Stimulated activated memory B cell treated with anti-CD40 and anti-IgM and Interleukin-4, amounts not matched to agents 10 μg/mL and 1 μg/mL and 100 μg/mL, for 72 hours (primary cell): ENCODE measurements at places on chromosomes 6 and 20.

DNA sequence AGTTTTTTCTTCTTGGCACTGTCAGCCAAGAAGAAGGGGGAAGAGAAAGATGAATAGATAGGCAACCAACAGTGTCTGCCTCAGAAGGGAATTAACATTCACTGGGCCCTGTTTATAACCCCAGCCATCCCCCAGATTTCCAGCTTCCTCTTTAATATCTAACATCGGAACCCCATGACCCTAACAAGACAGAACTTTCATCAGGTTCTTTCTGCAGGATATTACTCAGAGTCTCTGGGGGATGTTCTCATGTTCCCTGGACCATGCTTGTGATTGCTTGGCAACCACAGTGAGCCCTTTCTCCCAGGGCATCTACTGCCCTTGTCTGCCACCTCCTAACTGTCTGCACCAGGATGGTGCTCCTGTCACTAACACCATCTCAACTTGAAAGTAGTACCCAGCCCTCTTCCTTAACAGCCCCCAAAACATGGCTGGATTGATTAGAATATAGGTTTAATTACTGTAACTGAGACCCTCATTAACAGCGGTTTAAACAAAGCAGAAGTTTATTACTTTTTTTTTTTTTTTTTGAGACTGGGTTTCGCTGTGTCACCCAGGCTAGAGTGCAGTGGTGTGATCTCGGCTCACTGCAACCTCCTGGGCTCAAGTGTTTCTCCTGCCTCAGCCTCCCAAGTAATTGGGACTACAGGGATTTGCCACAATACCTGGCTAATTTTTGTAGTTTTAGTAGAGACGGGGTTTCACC, 12.0 kb upstream of the PTPN1 start:
- ATAC-seq, result peak; percentile 88

- no peak for ATAC-seq
Observed at GRCh38 chr6:136592930-136593673, 42.9 kb upstream of the MAP7 start.

DNA sequence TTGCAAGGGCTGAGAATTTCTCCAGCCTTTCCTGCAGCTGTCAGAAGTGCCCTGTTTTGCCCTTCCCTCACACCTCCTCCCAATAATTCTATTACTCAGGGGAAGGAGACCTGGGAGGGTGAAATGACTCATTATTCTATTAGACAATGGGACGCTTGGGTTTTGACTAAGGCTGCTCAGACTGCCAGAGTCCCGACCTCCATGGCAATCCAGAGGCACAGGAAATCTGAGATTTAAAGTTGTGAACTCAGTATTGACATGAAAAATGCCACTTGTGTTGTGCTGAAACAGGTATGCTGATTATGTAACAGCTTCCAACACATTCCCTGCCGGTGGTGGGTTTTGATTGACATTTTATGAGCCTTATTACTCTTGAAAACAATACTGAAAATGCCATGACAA, 625.9 kb upstream of the FLRT3 start:
- ATAC-seq, result no peak

GRCh38 chr6:139860203-139860602, 485.8 kb upstream of the CITED2 start:
- no peak for ATAC-seq

GRCh38 chr6:50826037-50826761, 7.5 kb downstream of the TFAP2B start:
- no peak for ATAC-seq

GRCh38 chr6:82273295-82273694, 25.8 kb upstream of the IBTK start:
- ATAC-seq, result no peak
